Islet precursor cell (in vitro differentiated cells): ENCODE measurements at places on chromosomes 13 and 19.
A peak's percentile ranks its signal among the peaks of the same experiment; 100 is the strongest.

DNA sequence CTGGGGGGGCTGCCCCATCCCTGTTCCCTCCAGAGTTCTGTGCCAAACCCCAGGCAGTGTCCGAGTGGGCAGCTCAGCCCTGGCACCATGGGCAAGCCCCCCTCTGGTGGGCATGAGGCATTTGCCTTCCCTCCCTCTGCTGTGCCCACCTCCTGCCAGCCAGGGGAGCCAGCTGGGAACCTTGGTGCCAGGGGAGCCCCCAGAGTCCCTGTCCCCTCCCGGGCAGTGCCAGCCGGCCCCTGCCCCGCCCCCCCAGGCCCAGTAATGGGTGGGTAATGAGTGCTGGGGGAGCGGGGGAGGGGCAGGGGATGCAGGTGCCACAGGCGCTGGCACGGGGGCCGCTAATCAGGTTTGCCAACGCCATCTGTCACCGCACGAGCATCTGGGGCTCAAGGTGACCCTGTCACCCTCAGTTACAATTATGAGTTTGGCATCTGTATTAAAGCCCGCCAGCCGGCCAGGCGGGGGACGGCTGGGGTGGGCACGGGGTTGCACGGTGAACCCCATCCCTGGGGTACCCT lies 5.9 kb downstream of the DAND5 start:
- no peak for DNase-seq

GRCh38 chr13:28503182-28503967 lies 8.4 kb upstream of the FLT1 start:
- DNase-seq, result peak; percentile 84

GRCh38 chr19:33114312-33114711 lies 17.6 kb upstream of the WDR88 start:
- DNase-seq, result no peak

DNA sequence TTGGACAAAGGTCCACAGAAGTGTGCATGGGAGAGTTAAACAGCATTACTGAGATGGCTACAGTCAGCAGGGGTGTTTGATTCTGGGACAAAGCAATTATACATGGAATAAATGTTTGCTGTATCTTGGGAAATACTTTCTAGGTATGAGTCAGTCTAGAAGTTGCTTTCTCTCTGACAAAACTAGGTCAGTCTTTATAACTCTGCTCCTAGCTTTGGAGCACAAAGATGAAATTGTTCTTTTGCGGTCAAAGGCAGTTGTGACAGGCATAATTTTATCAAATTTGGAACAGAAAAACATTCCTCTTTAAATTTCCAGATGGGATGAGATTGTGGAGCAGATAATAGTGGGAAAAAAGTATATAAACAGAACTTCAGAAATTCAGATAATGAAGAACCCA lies 1045.4 kb upstream of the MIR17HG start:
- DNase-seq, result no peak

DNA sequence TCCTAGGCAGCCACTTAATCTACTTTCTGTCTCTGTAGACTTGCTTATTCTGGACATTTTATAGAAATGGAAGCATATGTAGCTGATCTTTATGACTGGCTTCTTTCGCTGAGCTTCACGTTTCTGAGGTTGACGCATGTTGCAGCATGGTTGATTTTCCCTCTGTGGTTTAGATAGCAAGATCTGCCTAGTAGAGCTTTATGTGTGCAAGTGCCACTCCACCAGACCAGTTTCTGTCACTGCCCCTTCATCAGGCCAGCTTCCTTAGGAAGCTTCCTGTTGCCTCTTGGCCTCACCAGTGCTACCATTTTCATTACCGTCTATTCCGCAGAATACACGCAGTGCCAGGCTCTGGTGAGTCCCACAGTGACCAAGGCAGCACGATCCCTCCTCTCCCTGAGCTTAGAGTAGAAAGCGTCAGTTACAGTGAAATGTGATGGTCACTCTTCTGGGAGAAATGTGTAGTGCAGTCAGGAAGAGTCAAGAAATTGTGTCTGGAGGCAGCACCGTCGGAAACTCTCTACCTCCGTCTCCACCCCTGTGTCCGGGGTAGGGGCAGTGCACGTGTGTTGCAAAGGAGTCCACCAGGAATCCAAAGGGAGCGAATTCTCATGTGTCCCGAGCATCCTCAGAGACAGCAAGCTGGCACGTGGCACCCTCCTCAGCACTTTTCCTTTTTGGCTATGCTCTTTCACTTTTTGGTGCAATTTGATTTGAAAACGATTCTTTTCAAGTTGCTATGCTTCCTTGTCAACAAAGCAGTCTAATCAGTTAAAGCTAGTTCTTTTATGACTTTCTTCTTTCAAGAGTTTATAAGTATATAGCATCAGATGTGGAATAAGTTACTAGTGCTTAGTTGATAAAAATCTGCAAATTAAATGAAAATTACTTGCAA lies 45.4 kb upstream of the GPR183 start:
- peak; percentile 59 for DNase-seq

- DNase-seq, result no peak
Measured at GRCh38 chr13:36251526-36251925, 37.2 kb upstream of the SOHLH2 start.

DNA sequence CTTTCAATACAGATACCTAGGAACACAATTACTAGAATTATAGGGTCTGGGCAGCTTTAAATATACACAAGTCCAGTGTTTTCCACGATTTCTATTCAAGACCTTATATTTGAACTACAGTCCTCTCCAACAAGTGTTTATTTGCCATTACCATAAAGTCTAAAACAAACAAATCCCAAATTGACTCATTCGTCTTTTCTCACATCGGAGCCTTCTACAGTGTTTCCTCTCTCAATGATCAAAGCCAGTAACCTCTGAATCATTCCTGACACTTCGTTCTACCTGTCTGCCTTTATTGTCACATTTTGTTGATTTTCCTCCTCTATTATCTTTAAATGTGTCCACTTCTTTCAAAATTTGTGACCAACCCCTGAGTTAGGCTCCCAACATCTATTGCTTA lies 1356.5 kb upstream of the SLC10A2 start:
- DNase-seq, result no peak

DNA sequence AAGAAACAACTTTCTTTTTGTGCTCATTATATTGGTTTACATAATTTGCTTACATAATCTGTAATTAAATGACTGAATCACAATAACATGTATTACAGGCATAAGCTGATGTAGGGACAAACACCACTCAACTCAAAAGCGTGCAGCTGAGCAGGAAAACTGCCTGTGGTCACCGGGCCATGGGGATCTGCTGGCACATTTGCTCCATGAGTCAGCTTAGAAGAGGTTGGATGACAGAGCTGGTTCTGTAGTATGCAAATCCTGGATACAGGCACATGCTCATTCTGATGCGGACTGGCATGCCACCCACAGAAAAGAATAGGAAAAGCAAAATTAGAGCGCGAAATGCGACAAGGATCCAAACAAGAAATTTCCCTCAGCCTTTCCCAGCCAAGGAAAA lies 128.6 kb downstream of the USP12 start:
- peak; percentile 95 for DNase-seq
